Activated T-helper 17 cell treated with anti-CD3 and anti-CD28 coated beads, Interleukin-2, amount 50 U/mL, for 72 hours (primary cell): ENCODE measurements at places on chromosomes 13 and 19.
A peak's percentile ranks its signal among the peaks of the same experiment; 100 is the strongest.

GRCh38 chr19:3125900-3126524, 9.8 kb upstream of the GNA15 start:
- ATAC-seq: peak; percentile 93

- no peak for ATAC-seq
Measured at GRCh38 chr19:29040951-29041350, 172.0 kb downstream of the UQCRFS1 start.

DNA sequence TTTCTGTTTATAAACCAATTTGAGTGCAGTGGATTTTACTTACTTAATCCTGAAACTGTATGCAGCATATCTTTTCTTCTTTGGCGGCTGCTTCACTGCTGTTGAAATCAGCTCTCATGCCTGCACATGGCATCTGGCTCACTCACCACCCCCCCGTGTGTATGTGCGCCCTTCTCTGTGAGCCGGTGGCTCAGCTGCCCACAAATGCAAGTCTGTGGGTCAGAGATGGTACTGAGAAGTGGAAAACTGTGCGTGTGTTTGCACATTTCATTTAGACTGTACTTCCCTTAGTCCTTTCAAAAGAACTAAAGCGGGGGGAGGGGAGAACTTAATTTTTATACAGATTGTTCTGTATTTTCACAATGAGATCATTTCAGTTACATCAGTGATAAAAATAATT, 307.6 kb downstream of the SHISA2 start:
- no peak for ATAC-seq

GRCh38 chr13:50124536-50125303, 109.5 kb downstream of the KCNRG start:
- peak; percentile 9 for ATAC-seq

GRCh38 chr19:38656171-38656981, 8.9 kb downstream of the ACTN4 start:
- ATAC-seq: peak; percentile 49
